ENCODE measurements at places on chromosomes 4 and X. TPM values are rescaled to one million over a fixed set of nuclear protein-coding genes. Genes with fewer than 3 reads are reported as not detected.

The MAOB gene
- total RNA-seq: 9.2 TPM

The CT45A2 gene
- 0.31 TPM for total RNA-seq

The C4orf51 gene
- total RNA-seq: 0.87 TPM

The MAPK10 gene
- total RNA-seq: 61.1 TPM

The UBE2D3 gene
- 357 TPM for total RNA-seq

The TMPRSS11A gene
- not detected for total RNA-seq

The CFI gene
- 4.3 TPM for total RNA-seq

The DCHS2 gene
- total RNA-seq: 6.5 TPM

The GABRB1 gene
- 0.50 TPM for total RNA-seq

The PAGE2 gene
- 31.4 TPM for total RNA-seq

- DNase-seq: peak; percentile 46
These were observed 162.3 kb upstream of the MAMLD1 start for GRCh38 chrX:150200820-150201287.

- DNase-seq: no peak
These were observed 107.9 kb upstream of the TEX13D start for GRCh38 chrX:124224528-124224927.

DNA sequence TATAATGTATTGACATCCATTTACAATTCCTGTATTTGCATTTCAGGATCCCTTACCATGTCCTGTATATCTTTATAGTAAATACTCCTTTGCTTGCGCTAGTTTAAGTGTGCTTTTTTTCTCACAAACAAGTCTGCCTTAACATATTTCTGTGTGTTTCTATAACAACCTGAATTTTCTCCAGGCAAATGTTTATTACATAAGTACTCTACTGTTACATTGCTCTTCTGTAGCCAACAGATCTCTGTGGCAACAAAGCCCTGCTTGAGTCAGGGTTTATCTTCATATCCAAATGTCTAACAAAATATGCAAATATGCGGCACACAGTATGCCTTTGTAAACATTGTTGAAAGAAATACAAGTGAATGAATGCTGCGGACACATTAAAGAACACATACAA is 625.5 kb downstream of the TLL1 start:
- DNase-seq: no peak

DNA sequence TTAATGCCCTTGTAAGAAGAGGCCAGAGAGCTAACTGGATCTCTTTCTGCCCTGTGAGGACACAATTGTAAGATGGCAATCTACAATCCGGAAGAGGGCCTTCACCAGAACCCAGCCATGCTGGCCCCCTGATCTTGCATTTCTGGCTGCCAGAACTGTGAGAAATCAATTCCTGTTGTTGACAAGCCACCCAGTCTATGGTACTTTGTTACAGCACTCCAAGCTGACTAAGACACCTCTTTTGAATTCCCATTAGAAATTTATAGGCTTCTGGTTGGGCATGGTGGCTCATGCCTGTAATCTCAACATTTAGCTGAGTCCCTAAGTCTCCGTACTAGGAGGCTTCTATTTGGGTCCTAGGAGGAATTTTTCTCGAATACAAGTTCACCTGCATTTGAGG is 48.8 kb upstream of the RELL1 start:
- no peak for DNase-seq

- DNase-seq: no peak
These were observed 51.1 kb downstream of the RPS6KA3 start for GRCh38 chrX:20215565-20215964.

GRCh38 chr4:139955600-139955999 is 198.4 kb downstream of the MAML3 start:
- DNase-seq: no peak

DNA sequence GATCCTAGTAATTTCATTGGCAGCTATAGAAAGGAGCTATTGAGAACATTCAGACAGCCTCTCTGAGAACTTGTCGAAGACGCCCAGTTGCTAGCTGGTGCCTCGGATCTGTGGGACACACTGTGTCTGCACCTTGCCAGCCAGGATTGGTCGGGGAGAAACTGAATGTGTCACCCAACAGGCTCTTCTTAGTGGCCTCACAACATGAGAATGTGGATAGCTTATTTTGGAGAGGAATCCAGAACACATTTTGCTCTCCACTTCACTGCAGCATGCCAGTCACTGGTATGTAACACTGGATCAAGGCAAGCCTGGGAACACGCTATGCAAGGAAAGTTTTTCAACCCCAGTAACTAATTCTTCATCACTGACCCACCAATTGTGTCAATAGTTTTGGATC is 89.5 kb upstream of the TRPC3 start:
- DNase-seq: no peak

GRCh38 chrX:4881277-4881676 is 1167.8 kb upstream of the PRKX start:
- DNase-seq: no peak

- no peak for DNase-seq
These were observed 22.8 kb upstream of the FGFR3 start for GRCh38 chr4:1770245-1770644.

- DNase-seq: no peak
These were observed 465.5 kb upstream of the HS3ST1 start for GRCh38 chr4:11894221-11894620.

- peak; percentile 69 for DNase-seq
These were observed 1.6 kb upstream of the PDGFRA start for GRCh38 chr4:54227256-54228055.

GRCh38 chr4:154465085-154465484 is 26.5 kb downstream of the DCHS2 start:
- DNase-seq: no peak

GRCh38 chrX:120791013-120791643 is 84.5 kb downstream of the CT47B1 start:
- DNase-seq: peak; percentile 83

DNA sequence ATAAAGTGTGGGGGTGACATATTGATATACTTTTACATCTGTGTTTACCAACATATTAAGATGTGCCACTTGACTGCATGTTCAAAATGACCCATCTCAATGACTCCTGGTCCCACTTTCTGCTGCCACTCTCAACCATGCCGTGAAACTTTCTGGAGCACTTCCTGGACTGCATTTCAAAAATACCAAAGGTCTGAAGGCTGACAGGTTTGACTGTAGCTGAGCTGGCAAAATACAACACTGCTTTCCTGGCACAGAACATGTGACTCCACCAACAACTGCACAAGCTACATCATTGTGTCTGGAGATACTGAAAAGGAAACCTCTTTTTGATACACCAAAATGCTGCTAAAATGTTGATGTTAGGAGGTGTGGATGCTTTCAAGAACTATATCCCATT is 184.8 kb downstream of the UNC5C start:
- no peak for DNase-seq

DNA sequence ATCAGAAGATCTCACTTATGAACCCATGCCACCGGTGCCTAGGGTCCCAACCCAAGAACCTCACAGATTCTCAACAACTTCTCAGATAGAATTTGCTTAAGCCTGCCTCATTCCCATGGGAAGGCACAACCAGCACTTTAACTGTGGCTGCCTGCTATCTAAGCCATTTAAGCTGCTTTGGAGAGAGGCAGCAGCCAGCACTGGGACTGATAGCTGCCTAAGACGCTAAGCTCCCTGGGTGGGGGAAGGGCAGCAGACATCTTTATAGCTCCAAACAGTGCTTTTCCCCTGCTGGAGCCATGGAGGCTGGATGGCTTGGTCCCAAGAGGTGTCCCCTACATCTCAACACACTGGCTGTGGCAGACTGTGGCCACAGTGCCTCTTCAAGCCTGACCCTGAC is 1268.6 kb downstream of the FAM133A start:
- no peak for DNase-seq

DNA sequence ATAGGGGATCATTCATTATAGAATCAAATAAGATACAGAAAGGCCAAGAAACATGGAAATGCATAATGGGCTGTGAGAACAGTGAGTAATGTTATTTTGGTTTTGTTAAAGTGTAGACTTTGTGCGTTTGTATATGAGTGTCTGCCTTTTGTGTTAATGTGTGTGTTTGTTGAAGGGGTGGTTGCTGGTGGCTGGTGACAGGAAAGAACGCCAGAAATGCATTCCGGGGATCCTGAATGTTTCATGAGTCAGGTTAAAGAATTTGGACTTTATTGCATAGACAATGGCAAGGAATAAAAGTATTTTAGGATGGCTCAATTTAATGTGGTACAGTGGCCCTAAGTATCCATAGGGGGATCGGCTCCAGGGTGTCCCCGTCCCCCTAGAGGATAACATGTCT is 1228.9 kb downstream of the PCDH7 start:
- DNase-seq: no peak

- DNase-seq: peak; percentile 20
These were observed 153.1 kb downstream of the NPNT start for GRCh38 chr4:106048250-106048971.

GRCh38 chrX:120485315-120485637 is 16.2 kb upstream of the LAMP2 start:
- no peak for DNase-seq

DNA sequence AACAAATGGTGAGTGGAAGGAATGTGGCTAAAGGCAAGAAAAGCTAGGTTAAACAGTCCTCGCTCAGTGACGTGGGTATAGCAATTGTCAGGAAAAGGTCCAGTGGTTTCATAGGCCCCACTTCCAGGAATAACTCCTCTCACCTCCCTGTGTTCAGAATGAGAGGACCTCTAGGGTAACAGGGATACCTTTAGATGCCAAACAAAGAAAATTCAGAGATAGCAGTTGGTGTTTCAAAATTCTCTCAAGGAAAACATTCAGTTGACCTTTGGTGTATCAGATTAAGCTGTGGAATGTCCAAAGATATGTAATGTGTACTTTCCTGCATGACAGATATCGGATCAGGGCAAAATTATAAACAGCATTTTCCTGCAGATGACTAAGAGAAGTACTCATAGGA is 155.9 kb downstream of the ARHGAP6 start:
- DNase-seq: no peak

GRCh38 chr4:176413171-176413570 is 93.4 kb downstream of the SPCS3 start:
- no peak for DNase-seq

GRCh38 chrX:15344106-15344505 is 8.8 kb upstream of the PIGA start:
- DNase-seq: no peak

- no peak for DNase-seq
These were observed 10.6 kb downstream of the HAND2 start for GRCh38 chr4:173519111-173520101.

DNA sequence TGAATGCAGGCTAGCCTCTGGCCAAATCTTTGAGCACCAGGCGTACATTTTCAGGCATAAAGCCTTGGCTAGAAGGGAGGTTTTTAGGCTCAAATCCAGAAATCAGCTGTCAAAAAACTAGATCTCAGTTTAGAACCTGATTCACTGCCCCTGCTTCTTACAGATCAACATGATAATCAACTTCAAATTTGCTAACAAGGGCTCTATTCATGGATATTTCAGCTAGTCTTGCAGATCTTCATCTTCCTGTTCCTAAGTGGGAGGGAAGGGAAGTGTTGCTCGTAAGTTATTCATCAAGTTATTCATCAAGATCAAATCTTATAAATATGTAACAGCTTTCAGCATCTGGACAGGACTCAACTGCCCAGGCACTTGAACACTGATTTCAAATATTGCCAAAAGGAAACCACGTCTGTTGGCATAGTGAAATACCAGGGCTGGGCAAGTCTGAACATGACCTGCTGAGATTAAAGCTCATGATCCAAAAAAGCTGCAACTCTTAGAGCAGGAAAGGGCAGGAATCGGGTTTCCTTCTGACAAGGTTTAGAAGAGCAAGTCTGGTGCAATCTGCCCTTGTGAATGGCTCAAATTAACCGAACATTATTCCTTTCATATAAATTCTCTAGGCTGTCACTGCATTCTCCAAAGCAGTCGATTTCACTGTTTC is 200.3 kb downstream of the PDGFC start:
- no peak for DNase-seq

DNA sequence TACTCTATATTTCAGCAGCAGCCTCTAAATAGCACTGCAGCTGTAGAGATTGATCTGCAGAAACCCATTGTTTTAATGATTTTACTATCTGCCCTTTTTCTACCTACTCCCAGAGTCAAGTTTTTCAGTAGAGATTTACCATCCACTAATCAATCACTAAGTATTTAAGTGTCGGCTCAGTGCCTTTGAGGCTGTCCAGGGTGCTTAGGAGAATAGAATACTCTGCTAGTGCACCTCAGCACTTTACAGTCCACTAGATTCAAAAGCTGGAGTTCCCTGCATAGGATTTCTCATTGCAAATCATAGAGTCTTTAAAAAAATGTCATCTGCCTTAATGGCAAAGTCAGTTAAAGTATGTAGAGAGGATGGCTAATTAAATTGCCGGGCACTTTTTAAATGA is 29.6 kb upstream of the ANAPC4 start:
- no peak for DNase-seq

DNA sequence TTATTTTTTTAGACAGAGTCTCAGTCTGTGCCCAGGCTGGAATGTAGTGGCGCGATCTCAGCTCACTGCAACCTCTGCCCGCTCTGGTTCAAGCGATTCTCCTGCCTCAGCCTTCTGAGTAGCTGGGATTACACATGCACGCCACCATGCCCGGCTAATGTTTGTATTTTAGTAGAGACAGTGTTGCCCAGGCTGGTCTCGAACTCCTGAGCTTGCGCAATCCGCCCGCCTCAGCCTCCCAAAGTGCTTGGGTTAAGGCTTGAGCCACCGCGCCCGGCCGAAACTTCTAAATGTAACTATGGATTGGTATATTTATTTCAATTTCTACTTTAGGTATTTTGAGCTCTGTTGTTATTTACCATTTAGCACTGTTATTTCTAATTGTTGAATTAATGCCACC is 79.4 kb downstream of the FAM193A start:
- no peak for DNase-seq

- no peak for DNase-seq
These were observed 3.6 kb downstream of the SMIM14 start for GRCh38 chr4:39635023-39635422.

DNA sequence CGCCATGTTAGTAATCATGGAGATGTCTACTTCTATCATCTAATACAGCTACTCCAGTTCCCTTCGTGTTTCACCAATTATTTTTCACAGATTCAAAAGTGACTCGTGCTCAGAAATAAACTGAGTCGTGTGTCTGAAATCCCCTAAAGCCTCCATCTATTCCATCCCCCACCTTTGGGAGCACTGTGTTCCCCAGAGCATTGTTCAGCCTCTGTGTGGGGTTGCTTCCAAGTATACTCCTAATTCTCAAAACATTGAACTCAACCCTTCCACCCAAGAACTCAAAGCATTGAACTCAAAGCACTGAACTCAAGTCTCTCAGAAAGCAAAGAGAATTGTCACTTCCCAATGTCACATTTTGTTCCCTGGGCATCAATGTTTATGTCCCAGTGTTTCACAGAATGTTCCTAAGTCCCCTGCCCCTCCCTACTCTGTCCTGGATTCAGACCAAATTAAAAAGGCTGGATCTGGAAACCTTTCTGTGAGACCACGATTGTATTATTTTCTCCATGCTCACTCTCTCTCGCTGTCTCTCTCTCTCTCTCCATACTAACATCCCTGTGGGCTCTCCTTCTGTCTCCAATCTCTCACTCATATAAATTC is 138.5 kb upstream of the QRFPR start:
- DNase-seq: no peak
